ENCODE measurements at places on chromosomes 12 and 14.

- no peak for DNase-seq
Measured at GRCh38 chr12:123441523-123442164, 5.2 kb upstream of the RILPL2 start.

DNA sequence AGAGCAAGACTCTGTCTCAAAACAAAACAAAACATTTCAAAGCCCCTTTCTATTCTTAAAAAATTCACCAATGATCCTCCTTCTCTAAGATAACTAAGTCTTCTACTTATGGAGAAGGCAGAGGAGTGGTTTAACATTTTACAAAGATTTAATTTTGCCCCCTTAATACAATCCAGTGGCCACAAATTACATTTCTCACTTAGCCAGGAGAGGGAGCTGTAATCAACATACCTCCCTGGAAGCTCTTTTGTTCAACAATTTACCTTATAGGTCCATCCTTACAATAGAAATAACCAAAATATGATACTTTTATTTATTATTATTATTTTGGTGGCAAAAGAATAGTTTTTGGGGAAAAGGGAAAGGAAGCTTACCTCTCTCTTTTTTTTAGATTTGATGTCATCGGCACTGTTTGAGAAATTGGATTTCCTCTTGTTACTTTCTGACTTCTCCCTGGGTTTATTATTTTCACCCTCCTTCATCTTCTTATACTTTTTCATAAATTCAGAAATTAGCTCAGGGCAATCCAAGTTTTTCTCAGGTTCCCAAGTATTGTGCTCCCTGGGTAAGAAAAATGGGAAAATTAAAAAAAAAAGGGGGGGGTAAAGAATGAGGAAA lies 28.1 kb downstream of the CBX5 start:
- DNase-seq: peak; percentile 38

- no peak for DNase-seq
Measured at GRCh38 chr12:69545081-69545480, 40.2 kb upstream of the CCT2 start.

DNA sequence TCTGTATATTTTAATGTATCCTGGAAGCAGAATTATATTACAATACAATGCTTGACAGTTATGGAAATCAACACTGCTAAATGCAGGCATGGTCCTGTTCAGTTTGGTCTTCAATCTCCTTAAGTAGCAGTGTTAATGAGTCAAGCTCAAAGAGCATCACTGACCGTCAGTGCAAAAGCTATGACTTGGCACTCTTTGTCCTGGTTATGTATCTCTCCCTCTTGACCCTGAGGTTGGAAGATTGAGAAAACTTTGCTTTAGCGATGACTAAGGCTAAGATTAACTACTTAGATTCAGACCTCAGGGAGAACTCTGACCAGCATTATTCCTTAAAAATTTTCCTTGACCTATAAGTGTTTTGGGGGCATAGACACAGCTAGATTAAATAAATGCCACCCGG lies 10.9 kb downstream of the CLEC7A start:
- DNase-seq: no peak

DNA sequence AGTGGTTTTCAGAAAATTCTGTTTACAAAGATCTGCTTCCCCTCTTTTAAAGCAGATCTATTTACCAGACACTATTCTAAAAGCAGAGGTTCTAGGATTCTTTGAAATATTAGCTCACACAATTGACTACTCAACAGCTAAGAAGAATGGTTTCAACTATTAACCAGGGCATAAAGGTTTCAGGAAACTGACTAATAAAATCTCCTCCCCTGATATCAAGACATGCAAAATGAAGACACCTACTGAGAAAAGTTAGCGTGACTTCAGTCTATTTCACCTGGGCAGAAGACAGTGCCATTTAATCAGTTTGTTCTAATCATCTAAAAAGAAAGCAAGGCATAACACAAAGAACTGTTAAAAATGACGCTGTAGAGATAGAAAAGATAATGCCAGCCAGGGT lies 22.2 kb downstream of the DAD1 start:
- no peak for DNase-seq

GRCh38 chr14:22900081-22900799 lies 17.2 kb downstream of the REM2 start:
- peak; percentile 65 for DNase-seq

DNA sequence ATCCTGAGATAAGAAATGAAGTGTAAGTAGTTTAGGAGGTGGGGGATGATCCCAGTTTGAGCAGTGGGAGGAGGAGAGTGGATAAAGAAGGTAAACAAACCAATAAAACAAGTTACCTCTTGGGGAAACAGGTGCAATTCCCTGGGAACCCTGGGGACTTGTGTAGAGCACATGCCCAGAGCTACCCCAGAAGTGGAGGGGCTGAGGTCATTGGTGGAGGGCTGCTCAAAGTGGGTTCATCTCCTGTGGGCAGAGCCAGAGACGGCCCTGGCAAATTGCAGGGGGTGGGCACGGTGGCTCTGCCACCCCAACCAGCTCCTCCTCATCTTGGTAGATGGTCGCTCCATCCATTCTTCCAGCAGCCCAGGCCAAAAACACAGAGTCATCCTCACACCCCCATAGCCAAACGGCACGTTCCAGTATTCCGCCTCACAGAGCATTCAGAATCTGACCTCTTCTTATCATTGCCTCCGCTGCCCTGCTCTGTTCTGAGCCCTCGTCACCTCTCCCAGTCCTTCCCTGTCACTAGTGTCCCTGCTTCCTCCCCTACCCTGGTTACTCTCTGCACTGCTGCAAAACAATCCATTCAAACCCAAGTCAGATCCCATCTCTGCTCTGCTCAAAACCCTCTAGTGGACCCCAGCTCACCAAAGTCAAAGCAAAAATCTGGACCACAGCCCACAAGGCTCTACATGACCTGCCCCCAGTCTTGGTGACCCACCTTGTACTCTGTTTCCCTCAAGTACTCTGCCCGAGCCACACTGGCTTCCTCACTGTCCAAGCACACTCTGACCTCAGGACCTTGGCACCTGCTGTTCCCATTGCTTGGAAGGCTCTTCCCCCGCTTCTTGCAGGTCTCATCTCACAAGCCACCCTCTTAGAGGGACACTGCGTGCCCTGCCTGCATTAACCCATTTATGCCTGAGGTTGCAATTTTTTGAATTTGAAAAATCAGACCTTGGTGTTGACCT lies 5.5 kb downstream of the CYP46A1 start:
- no peak for DNase-seq

DNA sequence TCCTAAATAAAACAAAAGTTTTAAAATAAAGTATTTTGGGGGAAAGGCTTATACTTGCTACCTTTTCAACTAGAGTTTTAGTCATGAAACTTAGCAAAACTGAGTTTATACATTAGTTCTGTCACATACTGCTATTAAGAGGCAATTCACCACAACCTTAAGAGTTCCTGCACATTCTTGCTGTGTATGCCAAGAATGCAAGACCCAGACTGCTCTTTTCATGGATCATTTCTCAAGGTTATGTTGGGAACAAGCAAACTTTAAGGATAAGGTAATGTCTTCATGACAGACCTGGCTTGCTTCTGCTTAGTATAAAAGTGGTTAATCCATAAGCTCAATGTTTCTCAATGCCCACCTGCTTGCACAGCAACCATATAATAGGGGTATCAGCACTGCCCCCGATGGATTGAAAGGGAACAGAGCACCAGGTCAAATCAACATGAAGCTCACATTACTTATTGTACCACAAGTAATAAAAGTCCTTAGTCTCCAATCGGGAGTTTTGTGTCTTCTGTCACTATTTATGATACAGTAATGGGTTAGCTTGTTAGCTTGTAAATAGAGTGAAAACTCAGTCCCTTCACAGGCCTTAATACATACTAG lies 67.6 kb downstream of the KIF21A start:
- DNase-seq: peak; percentile 5

- no peak for DNase-seq
Measured at GRCh38 chr14:21536418-21537089, 10.4 kb upstream of the SALL2 start.

- DNase-seq: no peak
Measured at GRCh38 chr14:101820283-101820798, 58.8 kb downstream of the PPP2R5C start.

DNA sequence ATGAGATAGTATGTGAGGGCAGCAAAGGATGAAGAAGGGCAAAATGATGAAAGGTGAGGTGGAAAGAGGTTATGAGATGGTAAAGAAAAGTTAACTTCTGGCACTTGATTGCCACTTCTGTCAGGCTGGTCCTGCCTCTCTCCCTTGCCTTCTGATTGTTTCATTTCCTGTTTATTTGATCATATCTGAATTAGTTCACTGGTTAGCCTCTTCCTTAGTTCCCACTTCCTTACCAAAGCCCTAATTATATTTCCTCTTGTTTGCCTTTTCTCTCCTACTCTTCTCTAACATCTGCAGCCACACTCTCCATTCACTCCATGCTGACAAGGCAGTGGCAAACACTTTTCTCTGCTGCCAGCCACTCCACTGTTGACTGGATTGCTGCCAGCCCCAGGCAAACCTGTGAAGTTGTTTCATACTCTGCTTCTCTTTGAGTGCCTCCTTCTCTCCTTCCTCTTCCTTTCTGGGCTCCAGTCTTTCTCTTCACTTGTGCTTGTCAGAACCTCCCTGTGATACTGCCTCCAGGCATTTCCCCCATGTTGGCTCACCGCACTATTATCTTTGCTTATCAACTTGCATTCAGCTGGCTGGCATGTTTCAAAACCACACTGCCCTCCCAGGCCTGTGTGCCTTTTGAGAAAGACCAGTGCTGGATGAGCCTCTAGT lies 8.1 kb downstream of the PNP start:
- DNase-seq: peak; percentile 40

DNA sequence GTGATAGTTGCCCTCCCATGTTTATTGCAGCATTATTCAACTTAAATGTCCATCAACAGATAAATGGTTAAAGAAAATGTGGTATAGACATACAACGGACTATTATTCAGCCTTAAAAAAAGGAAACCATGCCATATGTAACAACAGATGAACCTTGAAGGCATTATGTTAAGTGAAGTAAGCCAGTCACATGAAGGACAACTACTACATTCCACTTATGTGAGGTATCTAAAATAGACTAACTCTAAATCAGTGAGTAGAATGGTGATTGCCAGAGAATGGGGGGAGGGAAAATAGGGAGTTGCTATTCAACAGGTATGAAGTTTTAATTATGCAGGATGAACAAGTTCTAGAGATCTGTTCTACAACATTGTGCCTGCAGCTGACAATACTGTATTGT lies 10.1 kb downstream of the PCNX4 start:
- DNase-seq: no peak

DNA sequence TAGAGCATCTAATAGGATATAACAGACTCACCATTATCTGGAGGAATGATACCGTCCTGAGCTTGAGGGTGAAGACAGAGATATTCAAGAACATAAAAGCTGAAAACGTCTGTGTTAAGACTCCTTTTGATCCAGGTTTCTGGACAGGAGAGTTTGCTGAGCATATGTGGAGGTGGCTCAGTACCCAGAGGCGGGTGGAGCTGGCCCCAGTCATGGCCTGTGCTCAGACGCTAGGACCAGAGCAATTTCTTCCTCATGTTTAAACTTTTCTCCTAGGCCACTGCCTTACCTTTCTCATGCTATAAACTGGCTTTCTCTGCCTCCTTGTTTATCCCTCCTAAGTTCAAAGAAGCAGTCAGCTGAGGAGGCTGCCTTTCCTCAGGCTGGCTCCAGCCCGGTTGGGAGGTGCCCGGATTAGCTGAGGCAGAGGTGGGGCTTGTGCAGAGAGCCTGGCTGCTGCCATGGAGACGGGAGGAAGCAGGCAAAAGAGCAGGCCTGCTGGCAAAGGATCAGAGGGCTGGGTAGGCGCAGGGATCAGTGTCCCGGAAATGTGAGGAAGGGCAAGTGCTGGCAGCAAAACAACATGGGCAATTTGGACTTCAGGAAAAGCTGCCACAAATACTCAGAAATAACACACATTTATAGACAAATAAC lies 13.7 kb downstream of the COA8 start:
- DNase-seq: no peak

GRCh38 chr12:97061171-97061570 lies 154.1 kb downstream of the NEDD1 start:
- DNase-seq: no peak

GRCh38 chr12:4246116-4246515 lies 27.4 kb upstream of the CCND2 start:
- no peak for DNase-seq

DNA sequence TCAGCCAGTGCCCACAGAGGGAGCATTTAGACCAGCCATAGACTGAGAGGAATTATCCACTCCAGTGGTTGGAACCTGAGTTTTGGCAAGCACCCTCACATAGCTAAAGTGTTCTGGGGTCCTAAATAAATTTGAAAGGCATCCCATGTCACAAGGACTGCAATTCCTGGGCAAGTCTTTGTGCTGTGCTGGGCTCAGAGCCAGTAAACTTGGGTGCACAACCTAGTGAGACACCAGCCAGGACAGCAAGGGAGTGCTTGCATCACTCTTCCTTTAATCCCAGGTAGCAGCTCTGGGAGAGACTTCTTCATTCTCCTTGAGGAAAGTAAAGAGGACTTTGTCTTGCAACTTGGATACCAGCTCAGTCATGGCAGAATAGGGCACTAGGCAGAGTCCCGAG lies 142.0 kb upstream of the FSCB start:
- DNase-seq: no peak

DNA sequence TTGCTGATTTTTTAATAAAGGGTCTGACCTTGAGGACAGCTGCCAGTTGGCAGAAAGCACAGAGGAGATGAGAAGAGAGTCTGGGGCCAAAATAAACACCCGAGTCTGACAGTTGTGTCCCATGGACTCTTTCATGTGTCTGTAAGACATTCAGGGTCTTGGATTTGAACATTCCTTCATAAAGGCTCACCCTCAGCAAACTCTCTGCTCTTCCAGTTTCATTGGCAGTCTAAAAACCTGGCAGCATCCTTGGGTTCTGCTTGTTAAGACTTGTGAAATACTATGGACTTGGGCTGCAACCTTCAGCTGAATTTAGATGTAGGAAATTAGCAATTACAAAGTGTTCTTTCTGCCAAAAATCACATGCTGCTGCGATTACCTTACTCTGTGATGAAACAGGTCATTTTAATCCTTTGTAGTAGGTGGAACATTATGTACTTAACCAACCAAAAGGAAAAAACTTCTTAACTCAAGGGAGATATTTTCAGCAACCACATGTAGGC lies 32.0 kb upstream of the LMNTD1 start:
- DNase-seq: no peak

DNA sequence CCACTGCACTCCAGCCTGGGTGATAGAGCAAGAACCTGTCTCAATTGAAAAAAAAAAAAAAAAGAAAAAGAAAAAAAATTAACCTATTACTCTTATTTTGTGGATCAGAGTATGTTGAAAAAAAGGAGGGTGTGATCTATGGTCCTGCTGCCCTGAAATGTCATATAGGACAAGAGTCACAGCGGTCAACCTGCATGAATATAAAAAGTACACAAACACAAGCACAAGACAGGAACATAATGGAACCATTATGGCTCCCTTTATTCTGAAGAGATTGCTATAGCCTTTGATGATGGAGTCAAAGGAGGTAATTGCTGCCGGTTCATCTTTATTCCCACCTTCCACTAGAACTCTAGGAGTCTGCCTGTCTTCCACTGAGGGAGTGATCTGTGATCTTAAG lies 96.9 kb downstream of the NTN4 start:
- no peak for DNase-seq

DNA sequence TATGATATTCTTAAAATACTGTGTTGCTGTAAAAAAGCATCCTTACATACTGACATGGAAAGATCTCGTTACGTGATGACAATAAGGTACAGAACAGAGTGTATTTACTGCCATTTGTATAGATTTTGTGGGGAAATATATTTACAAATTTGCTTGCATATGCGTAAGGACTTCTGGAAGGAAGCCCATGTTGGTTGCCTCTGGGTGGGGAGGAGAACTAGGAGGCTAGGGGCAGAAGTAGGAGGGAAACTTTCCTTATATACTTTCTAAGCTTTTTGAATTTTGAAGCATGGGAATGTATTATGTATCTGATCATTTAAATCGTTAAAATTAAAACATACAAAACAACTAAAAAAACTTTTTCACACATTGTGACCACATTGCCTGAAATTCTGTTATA lies 9.7 kb downstream of the MYO1A start:
- DNase-seq: no peak

Data from activated CD4-positive, alpha-beta T cell treated with anti-CD3 and anti-CD28 coated beads, Interleukin-2, Interleukin-4, amounts not matched to agents 100 ng/mL and 50 ng/mL, durations not matched to agents 16 hours and 8 hours (primary cell).